ENCODE measurements at places on chromosomes 3 and 15.

GRCh38 chr3:141528800-141529199, 42.0 kb downstream of the RASA2 start:
- DNase-seq, result no peak

DNA sequence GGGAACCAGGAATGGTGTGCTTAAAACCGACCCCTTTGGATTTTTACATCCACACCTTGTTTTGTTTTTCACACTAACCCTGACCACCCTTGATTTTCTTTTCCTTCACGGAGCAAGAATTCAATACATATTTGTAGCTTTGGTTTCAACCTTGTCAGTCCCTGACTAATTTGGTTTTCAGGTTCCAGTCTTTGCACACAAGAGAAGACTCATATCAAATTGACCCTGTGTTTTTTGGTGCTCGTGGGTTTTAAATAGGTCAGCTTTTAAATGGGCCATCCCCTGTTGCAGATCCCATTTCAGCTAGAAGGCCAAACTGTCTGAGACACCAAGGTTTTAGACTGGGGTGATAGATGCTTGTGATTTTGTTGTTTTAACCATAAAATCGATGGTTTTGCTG, 26.4 kb downstream of the ANP32A start:
- DNase-seq, result no peak

- DNase-seq, result no peak
Measured at GRCh38 chr15:68792901-68793766, 27.6 kb downstream of the ANP32A start.

GRCh38 chr3:14148041-14148985, 23.5 kb downstream of the TMEM43 start:
- no peak for DNase-seq

GRCh38 chr15:98713585-98714001, 65.3 kb downstream of the IGF1R start:
- no peak for DNase-seq

GRCh38 chr15:66744610-66745279, 42.7 kb downstream of the SMAD6 start:
- DNase-seq, result no peak

DNA sequence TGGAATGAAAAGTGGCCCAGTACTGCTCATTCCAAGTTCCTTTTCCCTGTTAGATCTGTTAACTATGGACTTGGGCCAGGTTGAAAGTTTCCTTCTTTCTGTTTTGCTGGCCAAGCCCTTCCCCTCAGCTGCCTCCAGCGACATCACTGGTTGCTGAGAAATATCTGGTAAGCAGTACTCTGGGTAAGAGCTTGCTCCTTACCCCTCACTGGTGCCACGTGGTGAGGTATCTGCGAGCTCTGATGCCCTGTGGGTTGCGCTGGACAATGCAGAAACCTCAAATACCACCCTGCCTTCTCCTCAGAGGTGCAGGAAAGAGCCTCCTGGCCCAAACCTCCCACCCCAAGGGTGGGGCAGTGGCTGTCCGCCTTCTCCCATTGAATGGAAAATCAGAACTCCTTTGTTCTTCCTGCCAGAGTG, 42.9 kb upstream of the APH1B start:
- no peak for DNase-seq

DNA sequence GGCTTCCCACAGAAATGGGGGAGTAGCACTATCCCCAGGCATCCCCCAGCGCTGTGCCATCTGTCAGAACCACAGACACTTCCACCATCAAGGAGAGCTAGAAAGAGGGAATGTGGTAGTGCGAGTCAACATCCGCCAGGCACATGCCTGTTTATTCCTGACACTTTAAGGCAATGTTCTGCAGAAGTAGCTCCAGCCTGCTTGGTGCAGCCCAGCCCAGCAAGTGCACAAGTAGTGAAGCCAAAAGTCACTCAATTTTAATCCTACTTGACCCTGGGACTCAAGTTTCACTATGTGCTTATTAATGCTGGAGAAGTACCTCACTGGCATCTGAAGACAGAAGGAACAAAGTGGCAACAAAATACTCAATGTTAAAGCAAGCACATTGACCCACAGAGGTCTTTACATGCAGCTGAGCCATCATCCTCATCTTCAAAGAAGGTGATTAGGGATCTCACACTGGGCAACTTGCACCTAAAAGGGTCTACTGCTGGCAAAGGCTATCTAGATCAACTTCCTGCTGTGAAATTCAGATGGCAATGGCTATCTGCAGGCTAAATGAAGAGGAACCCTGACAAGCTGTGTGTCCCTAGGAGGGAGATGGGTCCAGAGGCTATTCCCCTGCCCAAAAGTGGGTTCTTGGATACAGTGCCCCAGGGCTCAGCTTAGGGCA, 61.4 kb upstream of the CLDN18 start:
- no peak for DNase-seq

DNA sequence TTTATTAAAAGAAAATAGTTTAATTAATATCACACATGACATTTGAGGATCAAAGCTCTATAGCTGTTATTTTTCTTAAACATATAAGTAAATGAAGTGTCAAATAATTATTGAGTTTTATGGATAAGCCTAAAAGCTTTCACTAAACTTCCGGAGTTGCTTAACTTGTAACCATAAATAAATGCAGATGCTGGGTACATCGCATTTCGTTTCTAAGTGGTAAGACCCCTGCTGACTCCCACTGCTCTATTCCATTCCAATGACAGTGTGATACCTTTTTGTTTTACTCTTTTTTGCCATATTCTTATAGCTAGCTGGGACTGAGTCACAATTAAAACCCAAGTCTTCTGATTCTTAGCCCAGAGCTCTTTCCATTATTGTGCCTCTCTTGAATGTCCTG, 411.1 kb downstream of the SOX2 start:
- DNase-seq, result no peak
